Cardiac septum (tissue), 1 donor: ENCODE measurements at places on chromosomes 4 and X.

GRCh38 chr4:124530464-124531077 is 182.0 kb downstream of the ANKRD50 start:
- no peak for DNase-seq

DNA sequence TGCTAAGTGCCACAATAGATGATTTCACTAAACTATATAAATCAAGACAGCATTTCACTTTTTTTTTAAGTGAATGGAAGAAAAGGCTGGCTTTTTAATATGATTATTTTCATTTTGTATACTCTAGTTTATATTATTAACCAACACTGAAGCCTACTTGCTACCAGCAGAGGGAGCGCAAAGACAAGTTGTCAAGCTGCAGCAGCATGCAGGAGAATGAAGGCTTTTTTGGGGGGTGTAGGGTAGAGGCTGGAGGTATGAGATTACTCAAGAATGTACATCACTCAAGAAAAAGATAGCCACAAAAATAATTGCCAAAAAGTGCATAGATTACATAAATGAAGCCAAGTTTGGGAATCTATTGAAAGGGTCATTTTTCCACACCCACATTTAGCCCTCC is 519.5 kb downstream of the FGF13 start:
- DNase-seq = no peak

- DNase-seq = no peak
Observed at GRCh38 chr4:156295676-156296195, 342.1 kb upstream of the CTSO start.

DNA sequence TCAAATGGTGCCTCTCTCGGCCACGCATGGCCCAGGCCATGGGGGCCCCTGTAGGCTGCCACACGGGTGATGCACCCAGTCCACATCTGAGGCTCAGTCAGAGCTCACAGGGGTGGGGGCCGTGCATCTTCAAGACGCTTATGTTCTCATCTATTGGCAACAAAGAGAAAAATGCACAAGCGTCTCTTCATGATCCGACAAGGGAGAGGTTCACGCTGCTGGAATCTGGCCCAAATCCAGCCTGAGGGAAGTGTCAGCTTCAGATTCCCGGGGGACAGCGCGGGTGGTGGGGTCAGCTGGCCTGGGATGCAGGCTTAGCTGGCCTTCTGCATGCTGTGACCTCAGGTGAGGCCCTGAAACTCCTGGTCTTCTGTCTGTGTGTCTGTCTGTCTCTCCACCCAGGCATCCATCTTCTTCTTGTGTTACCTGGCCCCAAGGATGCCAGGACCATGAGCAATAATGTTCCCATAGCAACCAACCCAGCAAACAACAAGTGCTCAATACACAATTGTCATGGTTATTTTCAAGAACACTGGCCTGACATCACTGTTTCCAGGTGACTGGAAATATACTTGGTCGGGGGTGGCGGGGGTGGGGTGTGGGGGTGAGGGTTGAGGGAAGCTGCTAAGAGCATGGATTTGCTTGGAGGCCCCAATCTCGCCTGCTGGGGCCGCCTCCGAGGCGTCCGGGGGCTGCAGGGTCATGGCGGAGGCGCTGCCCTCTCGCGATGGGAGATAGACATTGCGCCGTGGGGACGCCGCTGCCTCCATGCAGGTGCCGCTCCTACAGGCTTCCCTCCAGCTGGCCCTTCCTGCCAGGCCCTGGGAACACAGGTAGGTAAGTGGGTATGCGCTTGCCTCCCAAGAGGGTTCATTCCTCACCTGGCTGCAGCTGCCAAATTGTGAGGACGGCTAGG is 48.3 kb downstream of the ABLIM2 start:
- no peak for DNase-seq

GRCh38 chr4:95107004-95107403 is 349.2 kb downstream of the BMPR1B start:
- DNase-seq = no peak

GRCh38 chr4:64774626-64775025 is 365.4 kb upstream of the TECRL start:
- DNase-seq = no peak

- DNase-seq = no peak
Observed at GRCh38 chr4:115781528-115782146, 668.2 kb upstream of the NDST4 start.

- no peak for DNase-seq
Observed at GRCh38 chr4:114108869-114109268, 129.4 kb upstream of the ARSJ start.
